Epithelial cell of esophagus (primary cell): ENCODE measurements at places on chromosomes 1 and 21.

DNA sequence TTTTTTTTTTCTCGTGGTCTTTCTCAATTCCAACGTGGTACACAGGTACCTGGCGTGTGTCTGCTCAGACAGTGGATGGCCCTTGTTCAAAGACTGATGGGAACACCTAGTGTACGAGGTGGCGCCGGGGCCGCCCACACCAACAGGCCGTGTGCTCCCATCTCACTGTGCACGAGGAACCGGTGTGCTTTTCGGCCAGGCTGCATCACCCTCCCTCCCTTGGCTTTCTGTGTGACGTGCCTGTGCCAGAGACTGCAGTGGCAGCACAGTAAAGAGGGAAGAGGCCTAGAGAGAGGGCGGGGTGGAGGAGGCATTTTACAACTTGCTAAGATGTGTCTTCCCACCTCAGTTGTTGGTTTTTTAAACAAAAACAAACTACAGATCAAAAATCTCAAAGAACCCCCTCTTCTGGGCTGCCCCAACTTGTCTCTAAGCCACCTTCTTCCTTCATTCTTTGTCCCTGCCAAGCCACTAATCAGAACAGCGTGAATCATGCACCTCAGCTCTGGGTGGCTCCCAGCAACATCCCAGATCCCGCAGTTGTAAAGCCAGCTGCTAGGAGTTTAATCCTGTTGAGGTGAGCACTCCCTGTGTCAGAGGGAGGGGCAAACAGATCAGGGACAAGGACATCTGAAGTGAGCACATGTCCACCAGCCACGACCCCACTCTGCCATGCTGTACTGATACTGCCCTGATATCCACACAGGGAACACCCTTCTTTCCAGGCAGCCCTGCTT is 20.7 kb downstream of the IRF2BP2 start:
- DNase-seq = peak; percentile 86

DNA sequence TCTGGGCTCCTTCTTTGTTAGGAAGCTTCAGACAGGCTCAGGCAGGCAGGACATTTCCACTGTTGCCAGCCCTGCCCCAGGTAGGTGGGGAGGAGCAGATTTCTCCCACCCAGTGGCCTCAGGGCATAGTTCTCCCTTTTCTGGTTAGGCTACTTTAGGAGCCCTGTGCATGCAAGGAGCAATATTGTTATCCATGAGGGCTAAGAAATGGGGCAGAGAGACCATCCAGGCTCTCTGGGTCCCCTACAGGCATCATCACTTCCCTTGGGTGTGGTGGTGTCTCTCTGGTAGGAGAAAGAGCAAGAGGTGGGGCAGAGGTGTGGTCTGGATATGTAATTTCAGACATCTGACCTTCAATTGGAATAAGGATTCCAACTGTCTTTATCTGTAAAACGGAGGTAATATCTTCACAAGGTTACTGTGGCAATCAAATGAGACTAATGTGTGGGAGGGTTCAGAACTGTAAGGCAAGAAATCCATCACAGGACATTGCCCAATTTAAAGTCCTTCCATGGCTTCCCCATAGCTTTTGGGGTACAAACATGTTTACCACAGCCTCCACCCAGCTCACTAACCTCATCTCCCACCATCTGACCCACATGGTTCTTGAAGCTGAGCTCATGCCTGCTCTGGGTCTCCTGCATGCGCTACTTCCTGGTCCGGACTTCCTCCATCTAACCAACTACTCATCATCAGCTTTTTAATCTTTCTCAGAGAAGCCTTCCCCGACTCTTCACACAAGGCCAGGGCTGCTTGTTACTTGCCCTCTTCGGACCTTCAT is 26.1 kb downstream of the PCAT6 start:
- DNase-seq = peak; percentile 93

DNA sequence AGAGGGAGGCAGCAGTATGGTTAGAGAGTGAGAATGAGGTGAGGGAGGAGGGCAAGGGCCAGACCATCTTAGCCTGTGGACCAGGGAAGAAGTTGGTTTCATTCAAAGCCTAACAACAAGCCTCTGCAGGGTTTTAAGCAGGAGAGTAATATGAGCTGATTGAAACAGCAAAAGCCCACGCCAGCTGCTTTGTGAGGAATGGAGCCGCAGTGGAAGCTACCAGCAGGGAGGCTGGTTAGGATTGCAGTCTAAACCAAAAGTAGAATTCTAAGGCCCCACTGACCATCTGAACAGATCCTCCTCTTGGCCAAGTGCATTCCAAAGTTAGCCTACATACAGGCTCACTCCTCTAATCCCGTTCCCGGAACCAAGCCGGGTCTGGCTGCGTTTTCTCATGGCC is 44.8 kb downstream of the OLFML3 start:
- DNase-seq = no peak

GRCh38 chr21:38957575-38958322 is 152.0 kb downstream of the ETS2 start:
- DNase-seq = peak; percentile 57

DNA sequence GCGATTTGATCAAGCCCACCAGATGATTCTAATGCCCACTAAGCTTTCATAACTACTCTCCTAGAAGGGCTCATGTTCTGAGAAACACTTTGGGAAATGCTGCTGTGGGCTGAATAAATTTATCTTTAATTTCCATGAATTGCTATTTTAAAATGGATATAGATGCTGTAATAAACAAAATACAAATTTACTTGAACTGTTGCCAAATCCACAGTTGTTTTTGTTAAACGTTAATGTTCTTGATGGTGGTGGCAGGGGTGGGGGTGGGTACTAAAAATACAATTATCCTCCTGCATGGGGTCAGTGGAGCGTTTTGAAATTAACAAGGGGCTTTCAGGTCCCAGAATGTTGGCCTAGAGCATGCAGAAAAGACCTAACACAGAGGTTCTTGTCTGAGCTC is 244.7 kb upstream of the POU3F1 start:
- no peak for DNase-seq

GRCh38 chr1:77308889-77309621 is 27.2 kb downstream of the AK5 start:
- no peak for DNase-seq

DNA sequence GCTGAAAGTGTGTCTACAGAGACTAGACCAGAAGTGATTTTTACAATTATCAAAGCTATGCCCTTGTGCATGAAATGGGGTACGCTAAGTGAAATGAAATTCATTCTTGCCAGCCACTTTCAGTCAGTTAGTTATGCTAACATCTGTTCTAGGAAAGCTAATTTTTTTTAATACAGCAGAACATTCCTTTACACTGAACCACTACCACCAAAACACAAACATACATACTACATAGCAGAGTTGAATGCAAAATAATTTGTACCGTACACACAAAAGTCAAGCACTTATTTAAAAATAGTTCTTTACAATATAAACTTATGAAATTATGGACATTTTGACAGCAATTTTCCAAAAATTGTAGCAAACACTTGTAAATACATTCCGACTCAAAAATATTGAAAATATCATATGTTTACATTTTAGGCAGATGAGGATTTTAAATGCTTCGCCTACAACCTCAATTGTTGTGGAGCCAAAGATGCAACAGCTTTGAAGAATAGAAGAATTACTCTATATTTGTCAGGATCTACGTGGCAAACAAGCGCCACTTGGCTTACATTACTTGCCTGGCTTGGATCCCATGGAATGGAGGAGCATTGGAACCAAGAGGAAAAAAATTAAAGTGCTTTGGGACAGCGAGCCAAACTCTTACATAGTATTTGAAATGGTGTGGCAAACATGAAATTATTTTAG is 30.6 kb downstream of the WLS start:
- DNase-seq = no peak

DNA sequence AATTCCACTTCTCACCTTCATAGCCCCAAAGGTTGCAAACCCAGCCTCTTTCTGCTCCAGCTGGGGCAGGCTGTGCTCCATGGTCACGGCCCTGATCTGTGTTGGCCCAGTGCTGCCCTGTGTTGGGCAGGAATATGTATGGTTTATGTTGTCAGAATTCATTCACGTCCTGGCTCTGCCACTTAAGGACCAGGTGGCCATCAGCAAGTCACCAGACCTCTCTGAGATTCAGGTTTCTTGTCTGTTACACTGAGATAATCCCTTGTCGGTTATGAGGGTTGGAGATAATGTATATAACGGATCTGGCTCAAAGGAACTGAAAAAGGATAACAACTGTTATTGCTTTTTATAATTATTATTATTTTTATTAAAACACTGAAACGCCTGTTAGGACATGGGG is 39.1 kb upstream of the SELENON start:
- DNase-seq = no peak

DNA sequence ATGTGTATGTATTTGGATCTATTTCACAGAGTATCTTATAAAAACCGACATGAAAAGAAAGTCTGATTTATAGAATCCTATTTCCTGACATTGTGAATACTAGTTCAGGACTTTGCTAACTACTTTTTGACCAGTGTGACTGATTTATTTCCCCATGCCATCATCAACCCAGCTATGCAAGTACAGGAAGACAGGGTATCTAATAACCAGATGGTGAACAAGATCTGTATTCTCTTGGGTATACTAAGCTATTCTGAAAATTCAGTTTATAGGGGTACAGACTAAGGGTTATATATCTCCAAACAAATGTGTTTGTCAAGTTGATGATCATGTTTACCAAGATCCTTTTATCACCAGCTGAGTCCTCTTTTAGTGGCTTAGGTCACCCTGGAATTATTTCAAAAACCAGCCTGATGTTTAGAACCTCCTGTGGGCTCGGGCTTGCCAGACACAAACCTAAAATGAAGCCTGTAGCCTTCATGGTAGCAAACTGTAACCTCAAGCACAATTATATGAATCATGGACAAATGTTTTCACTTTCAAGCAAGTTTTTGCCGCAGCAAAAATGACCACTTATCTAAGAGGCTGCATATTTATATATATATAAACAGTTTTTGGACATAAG is 185.1 kb downstream of the FGGY start:
- DNase-seq = no peak

- peak; percentile 17 for DNase-seq
Measured at GRCh38 chr1:91349524-91349923, 55.1 kb downstream of the HFM1 start.

DNA sequence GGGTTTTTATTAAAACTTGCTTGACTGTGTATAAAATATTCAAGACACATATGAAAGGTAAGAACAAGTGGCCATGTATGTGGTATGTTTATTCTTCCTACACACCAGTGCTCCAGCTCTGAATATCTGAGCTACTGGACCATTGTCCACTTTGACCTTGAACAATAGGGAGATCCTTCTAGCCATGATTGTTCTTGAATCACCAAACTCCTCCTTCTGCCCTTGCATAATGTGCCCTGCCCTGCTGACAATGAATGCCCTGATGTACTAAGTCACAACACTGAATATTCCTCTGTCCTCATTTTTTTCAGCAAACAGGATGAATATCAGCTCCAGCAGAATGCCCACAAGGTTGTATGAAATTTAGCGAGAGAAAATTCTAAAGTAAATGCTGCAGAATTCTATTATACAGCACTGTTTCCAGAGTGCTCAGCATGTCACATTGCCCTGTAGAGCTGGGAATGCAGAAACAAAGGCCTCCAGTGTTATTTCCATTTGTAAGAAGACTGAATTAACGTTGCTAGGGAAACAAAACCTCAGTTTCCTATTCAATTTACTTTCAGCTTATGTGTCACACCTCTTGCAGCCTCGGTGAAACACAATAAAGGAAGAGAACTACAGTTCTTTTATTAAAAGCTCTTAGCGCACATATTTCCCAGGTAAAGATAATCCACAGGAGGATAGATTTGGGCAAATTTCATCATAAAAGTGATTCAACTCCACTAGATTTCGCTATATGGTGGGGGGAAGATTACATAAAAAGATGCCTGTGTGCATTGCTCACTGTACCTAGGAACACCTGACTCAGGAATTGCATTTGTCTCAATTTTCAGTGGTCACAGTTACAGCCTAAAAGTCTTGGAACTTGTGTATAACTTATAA is 187.4 kb upstream of the ATP1B1 start:
- DNase-seq = peak; percentile 82

DNA sequence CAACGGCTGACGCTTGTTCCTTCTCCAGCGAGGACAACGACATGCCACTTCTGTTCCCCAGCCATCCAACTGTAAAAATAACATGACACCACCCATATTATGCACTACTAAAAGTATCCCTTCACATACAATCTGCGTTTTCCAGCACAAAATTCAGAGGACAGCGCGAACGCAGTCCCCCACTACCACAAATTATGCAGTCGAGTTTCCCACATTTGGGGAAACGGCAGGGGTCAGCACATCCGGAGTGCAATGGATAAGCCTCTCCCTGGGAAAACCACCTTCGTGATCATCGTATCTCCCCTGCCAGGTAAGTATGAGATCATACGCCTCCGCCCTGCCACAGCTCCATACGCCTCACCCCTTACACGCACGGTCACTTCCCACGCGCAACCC is 120.9 kb downstream of the PPIAL4G start:
- DNase-seq = peak; percentile 87

GRCh38 chr1:166852918-166853317 is 13.6 kb downstream of the POGK start:
- DNase-seq = no peak

DNA sequence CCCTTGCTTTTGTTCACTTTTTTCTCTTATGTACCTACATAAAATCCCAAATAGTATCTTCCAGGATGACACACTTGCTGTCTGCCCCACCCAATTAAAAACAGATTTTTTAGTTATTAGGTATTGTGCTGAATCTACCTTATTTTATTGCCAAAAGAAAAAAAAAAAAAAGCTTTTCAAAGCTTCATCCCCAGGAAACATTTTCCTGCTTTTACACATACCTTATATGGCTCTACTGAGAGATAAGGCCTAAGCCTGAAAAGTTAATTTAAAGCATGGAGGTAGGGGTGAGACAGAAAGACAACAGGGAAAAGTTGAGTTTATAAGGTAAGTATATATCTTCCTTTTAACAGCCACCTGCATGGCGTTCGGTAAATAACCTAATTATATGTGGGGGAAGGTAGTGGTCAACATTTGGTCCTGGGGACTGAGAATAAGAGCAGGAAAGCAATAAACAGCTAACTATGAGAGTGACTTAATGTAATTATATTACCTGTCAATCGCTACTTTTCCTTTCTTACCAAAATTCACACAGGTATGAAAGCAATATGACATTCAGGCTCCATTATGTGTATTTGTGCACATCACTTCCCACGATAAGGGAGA is 54.6 kb upstream of the BOLA1 start:
- no peak for DNase-seq

DNA sequence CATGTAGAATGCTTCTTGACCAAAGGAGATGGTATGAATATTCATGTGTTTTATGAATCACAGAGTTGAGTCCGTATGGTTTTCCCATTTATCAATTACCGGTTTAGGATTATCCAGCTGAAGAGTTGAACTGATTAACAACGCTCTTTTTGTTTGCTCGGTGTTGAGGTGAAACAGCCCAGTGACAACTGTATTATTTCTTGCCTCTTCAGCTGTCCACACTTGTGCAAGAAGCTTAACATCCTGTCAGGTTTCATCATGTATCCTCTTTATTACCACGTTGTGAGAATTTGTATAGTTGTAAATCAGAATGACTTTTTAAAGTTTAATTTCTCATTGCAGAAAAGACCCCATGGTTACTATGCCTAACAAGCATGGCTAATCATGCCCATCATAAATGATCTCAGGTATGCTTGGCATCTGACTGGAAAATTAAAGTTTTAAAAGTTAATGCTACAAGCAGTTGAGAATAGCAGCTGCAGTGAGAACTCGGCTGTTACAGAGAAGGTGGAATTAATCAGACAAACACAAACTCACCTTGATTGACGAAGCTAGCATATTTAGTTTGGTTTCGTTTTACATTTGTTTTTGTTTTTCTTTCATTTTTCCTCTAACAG is 563.2 kb upstream of the ADGRL2 start:
- peak; percentile 34 for DNase-seq

GRCh38 chr1:228066416-228066815 is 16.1 kb upstream of the ARF1 start:
- DNase-seq = no peak
